COR-L47 (cell line): ENCODE measurements at places on chromosomes 16 and 17.

GRCh38 chr16:58236231-58236690, 38.4 kb upstream of the CSNK2A2 start:
- DNase-seq: peak; percentile 64

- DNase-seq: no peak
These were observed 3.1 kb upstream of the CD300LD start for GRCh38 chr17:74595037-74595750.

- DNase-seq: no peak
These were observed 1.9 kb upstream of the HSF4 start for GRCh38 chr16:67162506-67163163.

DNA sequence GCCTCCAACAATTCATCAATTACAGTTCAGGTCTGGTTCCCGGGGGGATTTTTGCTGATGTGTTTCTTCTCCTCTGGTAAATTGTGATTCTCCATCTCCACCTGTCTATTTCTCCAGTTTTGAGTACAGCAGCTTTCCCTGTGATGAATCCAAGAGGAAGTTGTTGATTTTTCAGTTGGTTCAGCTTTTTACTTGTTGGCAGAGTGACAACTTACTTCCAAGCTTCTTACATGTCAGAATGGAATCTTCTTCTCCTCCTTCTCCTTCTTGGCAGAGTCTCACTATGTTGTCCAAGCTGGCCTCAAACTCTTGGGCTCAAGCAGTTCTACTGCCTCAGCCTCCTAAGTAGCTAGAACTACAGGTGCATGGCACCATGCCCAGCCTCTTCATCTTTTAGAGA, 33.4 kb upstream of the TMEM92 start:
- no peak for DNase-seq

DNA sequence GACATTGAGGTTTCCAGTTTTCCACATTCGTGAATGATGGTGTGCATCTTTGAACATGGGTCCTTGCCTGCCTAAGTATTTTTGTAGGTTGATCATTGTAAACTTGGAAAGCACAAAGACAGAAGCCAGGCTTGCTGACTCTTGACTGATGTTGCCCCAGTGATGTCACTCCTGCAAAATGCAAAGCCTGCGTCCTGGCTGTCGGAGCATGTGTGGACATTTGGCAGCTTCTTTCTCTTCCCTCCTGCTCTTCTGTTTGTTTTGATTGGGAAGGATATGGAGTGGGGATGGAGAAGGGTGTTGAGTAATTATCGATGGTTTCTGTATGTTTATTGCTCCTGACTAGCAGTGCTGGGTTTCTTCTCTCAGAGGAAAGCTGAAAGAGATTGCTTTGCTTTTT, 3.2 kb downstream of the NDE1 start:
- DNase-seq: no peak

DNA sequence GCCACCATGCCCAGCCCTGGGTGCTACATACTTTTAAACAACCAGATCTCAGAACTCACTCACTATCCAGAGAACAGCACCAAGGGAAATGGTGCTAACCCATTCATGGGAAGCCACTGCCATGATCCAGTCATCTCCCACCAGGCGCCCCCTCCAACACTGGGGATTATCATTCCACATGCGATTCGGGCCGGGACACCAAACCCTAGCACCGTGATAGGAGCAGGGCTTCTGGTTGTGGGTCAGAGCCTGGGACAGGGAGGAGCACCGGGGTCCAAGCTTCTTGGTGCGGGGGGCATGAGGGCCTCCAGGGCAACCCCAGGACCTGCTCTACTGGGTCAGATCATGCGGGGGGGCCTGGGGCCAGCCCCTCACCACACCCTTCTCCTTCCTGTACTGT, 4.5 kb downstream of the TMEM235 start:
- no peak for DNase-seq

- no peak for DNase-seq
These were observed 24.0 kb downstream of the ABCC1 start for GRCh38 chr16:15973421-15973820.

- DNase-seq: no peak
These were observed 117.1 kb upstream of the AXIN2 start for GRCh38 chr17:65678546-65678945.

- DNase-seq: no peak
These were observed 2.6 kb upstream of the SPHK1 start for GRCh38 chr17:76381633-76382350.

GRCh38 chr17:64081802-64082799, 47.8 kb downstream of the ERN1 start:
- peak; percentile 58 for DNase-seq

DNA sequence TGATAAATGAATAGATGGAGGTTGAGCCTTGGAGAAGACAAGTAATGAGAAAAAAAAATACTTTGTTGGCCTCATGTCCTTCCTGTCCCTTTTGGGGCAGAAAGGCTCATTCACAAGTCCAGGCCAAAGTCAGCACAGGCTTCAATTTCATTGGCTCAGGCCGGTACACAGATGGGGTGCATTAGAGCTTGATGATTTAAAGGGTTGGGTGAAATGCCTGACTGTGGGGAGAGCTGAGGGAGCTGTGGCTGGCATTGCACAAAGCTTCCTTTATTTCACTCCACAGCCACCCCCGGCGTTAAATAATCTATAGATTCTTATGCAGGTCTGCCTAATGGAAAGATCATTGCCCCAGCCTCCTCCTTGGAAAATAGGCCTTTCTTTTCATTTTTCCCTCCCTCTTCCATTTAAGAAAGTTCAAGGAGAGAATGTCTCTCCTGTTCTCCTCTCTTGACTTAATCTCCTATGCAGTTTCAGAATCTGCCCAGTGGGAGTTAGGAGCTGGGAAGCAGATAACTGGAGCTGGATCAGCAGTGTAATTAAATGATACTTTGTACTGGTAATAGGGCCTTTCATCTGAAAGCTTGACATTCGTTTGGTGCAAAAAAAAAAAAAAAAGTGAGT, 24.4 kb downstream of the YPEL2 start:
- no peak for DNase-seq

DNA sequence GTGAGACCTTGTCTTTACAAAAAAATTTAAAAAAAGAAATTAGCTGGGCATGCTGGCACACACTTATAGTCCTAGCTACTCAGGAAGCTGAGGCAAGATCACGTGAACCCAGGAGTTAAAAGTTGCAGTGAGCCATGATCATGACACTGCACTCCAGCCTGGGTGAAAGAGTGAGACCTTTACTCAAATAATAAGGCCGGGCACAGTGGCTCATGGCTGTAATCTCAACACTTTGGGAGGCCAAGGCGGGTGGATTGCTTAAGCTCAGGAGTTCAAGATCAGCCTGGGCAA, 11.5 kb upstream of the RIPOR1 start:
- DNase-seq: no peak

GRCh38 chr17:78125976-78126894, 2.3 kb downstream of the TMC6 start:
- DNase-seq: no peak

GRCh38 chr17:82215095-82215971, 2.7 kb upstream of the CCDC57 start:
- no peak for DNase-seq

DNA sequence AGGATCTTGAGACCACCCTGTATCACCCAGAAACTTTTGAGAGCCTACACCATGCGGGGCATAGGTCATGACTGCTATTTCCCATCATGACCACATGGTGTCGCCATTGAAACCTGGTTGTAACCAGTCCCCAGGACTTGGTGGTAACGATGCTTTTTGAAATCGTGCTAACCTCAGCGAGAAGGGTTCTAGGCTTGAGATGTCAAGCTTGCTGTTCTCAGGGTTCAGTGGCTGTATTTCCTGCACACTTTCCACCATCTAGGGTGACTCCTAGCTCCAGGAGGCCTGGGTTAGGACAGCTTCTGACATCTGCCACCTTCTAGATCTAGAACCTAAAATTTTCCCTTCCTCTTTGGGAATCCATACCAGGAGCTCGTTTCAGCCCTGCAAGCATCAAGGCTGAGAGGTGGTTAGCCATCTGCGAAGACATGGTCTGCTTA, 13.0 kb upstream of the SPNS3 start:
- DNase-seq: peak; percentile 28

GRCh38 chr16:4321286-4322120, 5.6 kb downstream of the GLIS2 start:
- DNase-seq: no peak

- DNase-seq: no peak
These were observed 4.7 kb downstream of the ZACN start for GRCh38 chr17:76083536-76084182.

DNA sequence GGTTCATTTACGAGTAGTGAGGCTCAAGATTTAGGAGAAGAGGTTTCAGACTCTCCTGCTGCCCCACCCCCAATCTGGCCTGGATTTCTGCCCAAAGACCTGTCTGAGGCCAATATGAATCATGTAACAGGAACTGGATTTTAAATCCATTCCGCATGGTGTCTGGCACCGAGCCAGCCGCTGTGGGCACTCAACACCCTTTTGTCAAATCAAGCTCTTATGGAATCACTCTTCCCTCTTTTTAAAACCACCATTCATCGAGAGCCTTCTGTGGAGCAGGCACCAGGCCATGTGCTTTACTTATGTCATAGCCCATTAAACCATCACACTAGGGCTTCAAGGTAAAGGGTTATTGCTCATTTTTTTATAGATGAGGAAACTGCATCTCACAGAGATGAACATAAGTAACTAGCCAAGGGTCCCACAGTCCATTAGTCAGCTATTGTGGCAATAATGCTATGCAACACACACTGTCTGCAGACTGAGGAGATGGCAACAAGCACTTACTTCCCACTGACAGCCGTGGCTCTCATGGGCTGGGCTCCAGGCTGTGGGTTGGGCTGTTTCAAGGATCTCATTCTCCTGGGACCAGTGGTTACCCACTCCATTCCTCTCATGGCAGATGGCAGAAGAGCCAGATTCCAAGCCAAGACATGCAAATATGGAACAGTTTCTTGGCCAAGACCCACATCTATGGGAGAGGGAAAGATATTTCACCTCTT, 93.6 kb downstream of the WSCD1 start:
- DNase-seq: no peak

DNA sequence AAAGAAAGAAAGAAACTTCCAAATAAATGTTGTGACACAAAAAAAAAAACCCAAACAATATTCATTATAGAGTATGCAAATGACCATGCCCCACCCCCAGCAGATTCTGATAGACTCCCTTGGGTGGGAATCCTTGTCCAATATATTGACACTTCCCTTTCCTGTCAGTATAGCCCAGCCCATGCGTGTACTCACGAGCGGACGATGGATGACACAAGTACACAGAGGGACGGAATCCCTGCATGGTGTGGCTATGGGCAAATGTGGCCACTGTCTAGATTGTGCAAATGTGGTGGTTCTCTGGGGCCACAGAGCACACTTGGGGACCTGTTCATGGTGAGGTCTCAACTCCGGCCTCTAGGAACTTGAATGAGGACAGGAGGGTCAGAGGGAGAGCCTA, 3.1 kb downstream of the RAB37 start:
- no peak for DNase-seq

DNA sequence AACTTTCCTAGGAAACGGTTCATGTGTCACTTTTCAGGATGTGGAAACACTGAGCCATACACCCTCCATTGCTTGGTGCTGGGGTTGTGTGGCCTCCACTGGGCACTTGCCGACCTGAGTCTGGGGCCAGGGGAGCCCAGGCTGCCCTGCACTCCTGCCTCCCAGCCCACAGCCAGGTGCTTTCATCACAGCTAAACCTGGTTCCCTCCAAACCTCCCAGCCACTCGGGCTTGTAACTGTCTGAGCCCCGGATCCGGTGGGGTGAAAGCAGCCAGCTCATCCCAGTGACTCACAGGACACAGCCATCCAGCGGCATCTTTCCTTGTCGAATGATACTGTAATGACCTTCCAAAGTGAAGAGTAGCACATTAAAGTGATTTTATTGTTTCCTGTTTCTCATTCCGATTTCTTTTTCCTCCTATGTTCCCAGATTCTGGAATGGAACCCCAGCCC, 19.8 kb downstream of the CARHSP1 start:
- DNase-seq: no peak

DNA sequence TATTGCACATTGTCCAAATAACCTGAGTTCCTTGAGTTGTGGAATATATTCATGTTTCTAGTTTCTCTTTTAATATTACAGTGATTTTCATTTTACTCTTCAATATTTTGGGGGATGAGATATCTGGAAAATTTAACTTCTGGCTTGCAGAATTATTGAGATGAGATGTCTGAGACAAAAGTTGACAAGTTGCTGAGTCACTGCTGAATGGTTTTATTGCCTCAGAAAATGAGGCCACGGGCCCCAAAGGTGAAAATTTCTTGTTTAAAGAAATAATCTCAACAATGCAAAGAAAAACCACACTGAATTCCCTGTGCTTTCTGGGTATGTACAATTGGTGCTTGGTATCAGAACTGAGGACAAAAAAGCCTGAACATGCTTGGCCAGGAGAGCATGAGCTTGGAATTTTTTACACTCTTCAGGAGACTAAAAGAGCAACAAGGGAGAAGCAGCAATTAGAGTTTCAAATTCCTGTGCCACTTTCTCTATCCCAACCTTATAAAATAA, 129.2 kb upstream of the TOM1L1 start:
- no peak for DNase-seq

DNA sequence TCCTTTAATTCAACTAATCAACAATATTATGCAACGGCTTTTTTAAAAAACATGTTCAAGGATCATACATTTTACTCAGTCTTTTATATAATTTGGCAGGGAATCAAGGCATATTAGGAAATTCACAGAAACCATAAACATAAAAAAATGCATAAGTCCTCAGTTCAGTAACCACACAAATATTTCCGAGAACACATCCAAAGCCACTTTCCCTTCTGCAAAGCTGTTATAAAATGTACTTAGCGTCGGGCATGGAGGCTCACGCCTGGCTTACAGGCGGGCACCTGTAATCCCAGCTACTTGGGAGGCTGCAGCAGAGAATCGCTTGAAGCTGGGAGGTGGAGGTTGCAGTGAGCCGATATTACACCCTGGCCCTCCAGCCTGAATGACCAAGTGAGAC, 9.7 kb upstream of the ZC3H7A start:
- DNase-seq: no peak

- DNase-seq: no peak
These were observed 114.7 kb downstream of the BCAS3 start for GRCh38 chr17:60792250-60792898.

GRCh38 chr16:59044616-59045015, 310.5 kb upstream of the GOT2 start:
- no peak for DNase-seq

DNA sequence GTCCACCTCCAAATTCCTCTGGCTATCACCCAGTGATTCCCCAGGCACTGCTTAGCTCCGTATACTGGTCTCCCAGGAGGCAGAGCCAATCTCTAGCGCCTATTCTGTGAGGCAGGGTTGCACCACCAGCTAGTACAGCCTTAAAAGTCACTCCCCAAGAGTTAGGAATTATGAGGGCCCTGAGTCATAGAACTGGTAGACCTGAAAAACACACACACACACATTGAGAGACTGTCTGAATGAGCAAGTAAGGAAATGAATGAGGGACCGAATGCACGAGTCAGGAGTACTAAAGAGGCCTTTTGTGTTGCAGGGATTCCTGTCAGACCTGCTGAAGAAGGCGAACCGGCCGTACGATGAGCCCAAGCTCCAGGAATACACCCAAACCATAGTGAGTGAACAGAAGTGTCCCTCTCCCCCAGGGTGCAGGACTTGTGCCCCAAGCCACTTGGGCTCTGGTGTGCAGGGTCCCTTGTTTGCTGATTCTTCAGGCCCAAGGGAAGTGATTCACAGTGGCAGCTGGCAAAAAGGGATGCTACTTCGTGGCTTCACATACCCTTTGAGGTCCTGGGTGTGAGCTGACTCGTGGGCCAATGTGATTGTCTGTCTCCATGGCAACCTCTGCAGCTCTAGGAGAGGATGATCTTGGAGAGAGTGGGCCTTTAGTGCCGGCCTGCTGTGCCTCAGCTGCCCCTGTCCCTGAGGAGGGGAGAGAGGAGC, 24.7 kb downstream of the CALB2 start:
- DNase-seq: no peak
